Omental fat pad (tissue), 4 donors: ENCODE measurements at places on chromosomes 5 and 9.
A peak's percentile ranks its signal among the peaks of the same experiment; 100 is the strongest.

- no peak for DNase-seq
Measured at GRCh38 chr5:55173687-55174230, 782 bp upstream of the CDC20B start.

DNA sequence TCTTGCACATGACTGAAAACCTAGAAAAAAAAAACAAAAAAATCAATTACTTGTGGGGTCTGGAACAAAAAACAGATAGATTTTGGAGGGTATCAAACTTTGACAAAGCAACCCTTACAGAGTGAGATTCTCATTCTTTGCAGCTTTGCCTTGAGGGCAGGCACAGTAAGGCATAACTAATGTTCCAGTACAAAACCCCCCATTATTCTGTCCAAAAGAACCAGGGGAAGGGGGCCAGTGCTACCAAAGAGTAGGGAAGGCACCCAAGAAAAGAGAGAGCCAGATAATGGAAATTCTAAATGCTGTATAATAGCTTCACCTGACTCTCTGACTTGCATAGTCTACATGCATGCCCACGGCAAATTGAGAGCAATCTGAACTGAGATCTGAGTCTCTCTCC lies 12.9 kb downstream of the POLK start:
- DNase-seq: no peak

GRCh38 chr5:62268234-62268633 lies 37.8 kb upstream of the KIF2A start:
- no peak for DNase-seq

DNA sequence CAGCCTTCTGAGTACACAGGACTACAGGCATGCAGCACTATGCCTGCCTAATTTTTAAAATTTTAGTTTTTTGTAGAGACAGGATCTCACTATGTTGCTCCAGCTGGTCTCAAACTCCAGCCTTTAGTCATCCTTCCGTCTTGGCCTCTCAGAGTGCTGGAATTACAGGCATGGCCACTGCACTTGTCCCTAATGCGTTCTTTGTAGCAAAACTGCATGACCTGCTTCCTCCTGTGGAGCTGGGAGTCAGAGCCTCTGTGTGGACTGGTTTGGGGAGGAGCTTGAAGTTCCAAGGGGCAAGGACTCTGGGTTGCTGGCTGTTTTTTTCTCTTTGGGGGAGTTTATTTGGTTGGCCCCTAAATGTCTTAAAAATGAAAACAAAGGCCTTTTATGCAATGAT lies 22.7 kb upstream of the ANKRD34B start:
- DNase-seq: no peak

- DNase-seq: no peak
Measured at GRCh38 chr5:56433039-56433617, 200.0 kb upstream of the ANKRD55 start.

GRCh38 chr5:138949988-138950387 lies 74.9 kb upstream of the LRRTM2 start:
- no peak for DNase-seq

DNA sequence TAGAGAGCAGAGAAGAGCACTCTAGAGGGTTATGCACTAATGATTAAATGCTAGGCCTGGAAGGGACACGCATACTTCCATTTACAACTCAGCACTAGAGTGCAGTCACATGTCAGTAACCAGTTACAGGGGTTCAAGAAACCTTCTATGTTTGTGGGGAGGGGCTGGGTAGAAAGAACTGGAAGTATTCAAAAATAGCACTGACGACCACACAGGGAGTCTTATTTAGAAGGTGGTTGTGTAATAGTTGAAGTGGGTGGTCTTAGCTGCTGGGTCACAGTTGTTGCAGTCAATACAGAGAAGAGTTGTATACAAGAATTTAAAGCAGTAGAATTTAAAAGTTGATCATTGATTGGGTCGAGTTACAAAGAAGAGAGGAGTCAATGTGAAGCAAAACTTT lies 15.4 kb downstream of the AOPEP start:
- DNase-seq: no peak

- DNase-seq: no peak
Measured at GRCh38 chr9:97962136-97962535, 21.0 kb upstream of the ANP32B start.

DNA sequence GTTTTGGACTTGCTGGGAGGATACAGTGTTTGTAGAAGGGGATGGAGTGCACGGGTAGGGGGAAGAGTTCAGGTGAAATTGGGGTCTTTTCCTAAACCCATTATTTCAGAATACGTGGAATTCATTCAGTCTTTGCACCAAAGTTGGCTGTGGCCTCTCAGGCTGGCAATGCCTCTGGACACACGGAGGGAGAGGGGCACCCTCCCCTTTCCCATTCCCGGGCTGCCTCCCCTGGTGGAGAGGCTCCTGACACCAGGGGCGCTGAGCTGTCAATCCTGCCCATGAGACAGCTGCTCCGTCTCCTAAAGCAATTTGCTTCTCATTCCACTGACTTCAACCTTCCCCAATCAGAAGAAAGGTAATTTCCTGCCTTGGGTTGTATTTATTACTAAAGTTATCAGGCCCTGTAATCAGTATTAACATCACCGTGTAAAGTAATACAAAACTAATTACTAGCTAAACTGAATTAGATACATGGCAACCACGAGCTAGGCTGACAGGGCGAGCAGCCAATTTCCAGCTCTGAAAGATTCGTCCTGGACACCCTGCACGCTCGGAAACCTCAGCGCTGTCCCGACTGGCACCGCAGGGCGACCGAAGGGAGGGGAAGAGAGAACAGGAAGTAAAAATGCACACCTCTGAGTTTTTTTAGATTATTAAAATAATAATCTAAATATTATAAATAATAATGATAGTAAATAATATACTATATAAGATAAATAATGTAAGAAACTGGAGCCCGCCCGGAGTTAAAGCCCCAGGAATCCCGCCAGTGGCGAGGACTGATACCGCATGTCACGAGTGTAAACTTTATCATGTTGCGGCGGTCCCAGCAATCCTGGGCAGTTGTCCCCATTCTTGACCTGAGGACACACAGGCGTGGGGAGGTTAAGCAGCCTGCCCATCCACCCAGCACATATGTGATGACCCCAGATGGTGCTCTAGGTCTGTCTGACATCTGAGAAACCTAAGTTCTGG lies 6.9 kb upstream of the OLFM1 start:
- no peak for DNase-seq

DNA sequence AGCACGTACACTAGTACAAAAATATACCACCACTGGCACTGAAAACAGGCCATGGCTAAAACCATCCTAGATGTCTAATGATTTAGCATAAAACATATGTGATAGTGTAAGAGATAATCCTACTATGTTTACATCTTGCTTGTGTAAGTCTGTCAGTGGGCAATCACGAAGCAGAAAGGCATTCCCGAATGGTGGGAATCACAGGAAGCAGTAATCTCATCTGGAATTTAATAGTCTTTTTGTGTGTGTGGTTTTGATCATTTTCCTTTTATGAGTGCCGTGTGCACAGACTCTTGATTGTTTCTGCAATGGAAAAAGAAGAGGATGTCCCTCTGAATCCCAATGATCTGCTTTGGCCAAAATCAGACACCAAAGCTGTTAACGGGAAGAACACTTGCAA lies 200.5 kb downstream of the EBF1 start:
- DNase-seq: no peak

- no peak for DNase-seq
Measured at GRCh38 chr9:133861086-133861485, 122.9 kb upstream of the SARDH start.

DNA sequence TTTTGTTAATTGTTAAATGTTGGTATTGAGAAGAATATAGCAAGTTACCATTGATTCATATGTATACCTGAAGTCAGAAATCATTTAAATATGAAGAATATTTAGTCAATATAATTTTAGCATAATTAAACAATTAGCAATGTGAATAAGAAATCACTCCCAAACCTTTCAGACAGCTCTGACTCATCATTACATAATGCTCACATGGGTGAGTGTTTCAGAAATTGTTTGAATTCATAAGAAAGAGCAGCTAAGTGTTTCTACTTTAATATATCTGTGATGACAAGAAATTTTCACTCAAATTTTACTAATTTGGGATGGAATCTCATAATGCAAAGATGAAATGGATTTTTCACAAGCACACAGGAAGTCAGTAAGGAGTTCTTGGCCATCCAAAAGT lies 42.0 kb upstream of the CDC42SE2 start:
- no peak for DNase-seq

GRCh38 chr5:138038826-138039225 lies 5.9 kb upstream of the FAM13B start:
- no peak for DNase-seq

DNA sequence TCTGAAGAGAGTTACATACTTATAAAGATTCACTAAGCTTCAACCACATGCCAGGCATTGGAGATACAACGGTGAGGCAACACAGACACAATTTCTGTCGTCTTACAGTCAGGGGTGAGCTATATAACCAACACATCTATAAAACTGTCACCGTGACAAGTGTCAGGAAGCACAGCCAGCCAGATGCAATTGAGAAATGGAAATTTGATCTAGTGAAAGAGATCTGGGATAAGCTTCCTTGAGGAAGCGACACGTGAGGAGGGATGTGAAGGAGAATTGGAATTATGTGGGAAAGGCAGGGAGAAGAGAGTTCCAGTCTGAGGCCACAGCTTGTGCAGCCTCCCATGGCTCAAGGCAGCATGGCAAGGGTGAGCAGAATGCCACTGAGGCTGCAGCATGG lies 50.9 kb upstream of the ZNF354B start:
- DNase-seq: no peak

DNA sequence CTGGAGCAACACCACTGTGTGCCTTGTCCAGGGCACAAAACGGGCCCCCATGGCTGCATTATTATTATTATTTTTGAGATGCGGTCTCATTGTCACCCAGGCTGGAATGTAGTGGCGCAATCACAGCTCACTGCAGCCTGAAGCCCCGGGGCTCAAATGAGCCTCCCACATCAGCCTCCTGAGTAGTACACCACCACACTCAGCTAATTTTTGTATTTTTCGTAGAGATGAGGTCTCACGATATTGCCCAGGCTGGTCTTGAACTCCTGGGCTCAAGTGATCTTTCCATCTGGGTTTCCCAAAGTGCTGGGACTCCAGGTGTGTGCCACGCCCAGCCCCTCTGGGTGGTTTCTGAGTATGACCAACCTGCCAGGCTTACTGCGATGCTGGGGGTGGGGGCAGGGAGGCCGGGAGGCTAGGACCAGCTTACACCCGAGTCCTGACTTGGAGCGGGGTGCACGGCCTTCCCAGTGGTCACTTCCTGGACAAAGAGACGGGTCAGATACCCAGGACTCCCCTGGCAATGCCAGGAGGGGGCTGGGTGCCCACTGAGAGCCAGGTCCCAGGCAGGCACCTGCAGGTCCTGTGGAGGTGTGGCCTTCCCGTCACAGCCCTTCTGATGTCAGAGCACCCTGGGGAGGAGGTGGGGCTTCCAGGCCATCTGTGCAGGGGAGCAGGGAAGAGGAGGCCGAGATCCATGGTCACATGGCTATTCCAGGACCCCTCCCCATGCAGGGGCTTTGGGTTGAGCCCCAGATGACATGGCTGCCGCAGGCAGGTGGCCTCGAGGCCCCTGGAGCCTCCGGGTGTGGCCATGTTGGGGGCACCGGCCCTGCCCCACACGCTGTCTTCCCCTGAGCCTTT lies 8.3 kb upstream of the NRARP start:
- no peak for DNase-seq

GRCh38 chr9:87518702-87519335 lies 21.2 kb downstream of the DAPK1 start:
- DNase-seq: peak; percentile 36

DNA sequence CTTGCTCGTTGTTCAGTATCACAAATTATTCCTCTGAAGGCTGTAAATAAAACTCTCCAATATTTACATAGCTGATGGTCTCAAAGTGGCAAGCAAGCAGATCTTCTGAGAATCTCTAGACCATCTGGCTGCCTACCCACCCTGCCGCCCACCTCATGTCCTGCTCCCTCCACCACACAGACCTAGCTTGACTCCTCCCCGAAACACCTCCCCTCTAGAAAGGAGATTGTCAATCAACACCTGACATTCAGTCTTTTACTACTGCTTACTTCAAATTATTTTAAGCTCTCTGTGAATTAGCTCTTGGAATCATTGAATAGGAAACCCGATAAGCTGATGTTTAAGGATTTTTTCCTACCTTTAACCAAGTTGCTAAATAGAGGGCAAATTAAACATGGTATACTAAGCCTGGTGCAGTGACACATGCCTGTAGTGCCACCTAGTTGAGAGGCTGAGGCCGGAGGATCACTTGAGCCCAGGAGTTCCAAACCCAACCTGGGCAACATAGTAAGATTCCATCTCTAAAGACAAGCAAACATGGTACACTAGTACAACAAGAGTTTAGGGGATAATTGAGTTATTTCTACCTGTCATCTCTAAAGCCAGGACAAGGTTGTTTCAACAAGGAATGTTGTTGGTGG lies 10.9 kb upstream of the SOWAHA start:
- DNase-seq: no peak

DNA sequence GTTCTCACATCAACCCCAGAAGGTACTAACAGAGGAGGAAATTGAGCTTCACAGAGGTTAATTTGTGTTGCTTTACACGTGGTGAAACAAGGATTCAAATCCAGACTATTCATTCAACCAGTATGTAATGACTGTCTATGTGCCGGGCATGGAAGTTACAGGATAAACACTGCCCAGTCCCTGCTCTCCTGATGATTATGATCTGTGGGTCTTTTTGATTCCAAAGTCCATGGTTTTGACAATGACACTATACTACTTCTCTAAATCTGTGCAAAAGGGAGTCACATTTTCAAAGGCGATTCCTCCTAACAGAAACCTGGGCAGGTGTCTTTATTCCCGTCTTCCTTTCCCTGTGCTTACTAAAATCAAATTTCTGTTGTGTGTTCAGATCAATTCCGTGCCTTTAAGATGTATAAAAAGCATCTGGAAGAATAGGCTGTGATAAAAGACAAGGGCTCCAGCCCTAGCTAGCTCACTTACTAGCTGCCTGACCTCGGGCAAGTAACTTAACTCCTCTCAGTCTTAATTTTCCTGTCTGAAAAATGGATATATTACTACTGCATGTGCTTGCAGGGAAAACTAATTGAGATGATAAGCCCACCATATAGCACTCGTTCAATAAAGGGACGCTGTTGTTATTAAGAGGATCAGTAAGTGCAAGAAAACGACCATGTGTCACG lies 970 bp upstream of the CREBRF start:
- no peak for DNase-seq
